ENCODE measurements at places on chromosomes 6 and 20. TPM values are rescaled to one million over a fixed set of nuclear protein-coding genes. Genes with fewer than 3 reads are reported as not detected.
A peak's percentile ranks its signal among the peaks of the same experiment; 100 is the strongest.

DNA sequence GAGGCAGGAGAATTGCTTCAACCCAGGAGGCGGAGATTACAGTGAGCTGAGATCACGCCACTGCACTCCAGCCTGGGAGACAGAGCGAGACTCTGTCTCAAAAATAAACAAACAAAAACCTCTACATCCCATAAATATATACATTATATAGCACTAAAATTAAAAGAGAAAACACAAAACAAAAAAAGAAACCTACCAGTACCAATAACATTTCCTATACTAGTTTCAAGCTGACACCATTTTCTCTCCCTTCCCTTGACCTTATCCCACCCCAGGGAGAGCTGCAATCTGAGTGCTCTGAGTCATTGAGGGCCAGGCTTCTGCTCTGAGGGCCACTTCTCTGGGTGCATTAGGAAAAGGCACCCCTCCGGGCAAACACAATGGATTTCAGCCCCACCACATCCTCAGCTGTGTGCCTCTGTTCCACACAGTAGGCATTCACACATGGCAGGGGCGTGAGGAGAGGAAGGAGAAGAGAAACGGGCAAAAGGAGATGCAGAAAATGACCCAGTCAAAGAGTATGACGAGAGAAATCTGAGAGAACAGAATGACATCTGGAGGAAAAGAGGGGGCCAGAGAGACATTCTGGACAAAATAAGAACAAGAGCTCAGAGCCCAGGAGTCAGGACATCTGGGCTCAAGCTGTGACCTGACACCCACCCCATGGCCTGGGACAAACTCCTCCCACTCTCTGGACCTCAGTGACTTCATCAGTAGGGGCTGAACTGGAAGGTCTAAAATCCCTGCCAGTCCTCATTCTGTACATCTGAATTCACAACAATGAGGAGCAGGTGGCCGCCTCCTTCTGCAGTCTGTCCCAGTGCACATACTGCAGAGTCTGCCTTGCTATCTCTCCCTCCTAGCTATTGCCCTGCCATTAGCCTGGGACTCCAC, 18.2 kb downstream of the TRIM26 start:
- no peak overlapping the region for H3K4me3 ChIP-seq
- DNase-seq = no peak
- no peak overlapping the region for H3K27ac ChIP-seq

- H3K27me3 ChIP-seq = no peaks in the 10 kb centered on the region
- H3K27ac ChIP-seq = no peak overlapping the region
- H3K4me3 ChIP-seq = no peak overlapping the region
- no peaks in the 10 kb centered on the region for H3K36me3 ChIP-seq
- no peak for DNase-seq
- H3K4me1 ChIP-seq = no peaks in the 10 kb centered on the region
These were observed 31.3 kb upstream of the MRGBP start for GRCh38 chr20:62765021-62765420.

GRCh38 chr20:5569021-5569420, 181.2 kb upstream of the SHLD1 start:
- DNase-seq = peak; percentile 52
- no peaks in the 10 kb centered on the region for H3K27me3 ChIP-seq
- H3K4me3 ChIP-seq = no peak overlapping the region
- peaks cover 11% of the 10 kb centered on the region for H3K4me1 ChIP-seq

DNA sequence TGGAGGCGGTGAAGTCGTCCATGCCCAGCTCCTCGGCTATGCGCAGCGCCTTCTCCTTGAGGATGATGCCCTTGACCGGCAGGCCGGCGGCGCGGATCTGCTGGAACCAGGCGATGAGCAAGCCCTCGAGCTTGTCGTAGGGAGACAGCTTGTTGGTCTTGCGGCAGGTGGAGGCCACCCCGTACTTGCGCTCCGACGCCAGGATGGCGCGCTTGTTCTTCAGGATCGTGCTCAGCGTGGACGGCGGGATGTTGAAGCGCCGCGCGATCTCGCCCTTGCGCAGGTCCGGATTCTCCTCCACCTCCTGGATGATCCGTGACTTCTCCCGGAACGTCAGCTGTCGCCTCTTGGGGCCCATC, 435 bp downstream of the CENPB start:
- no peaks in the 10 kb centered on the region for H3K27me3 ChIP-seq
- DNase-seq = peak; percentile 64
- H3K4me1 ChIP-seq = peaks cover 23% of the 10 kb centered on the region
- H3K27ac ChIP-seq = peak overlapping the region; percentile 16

DNA sequence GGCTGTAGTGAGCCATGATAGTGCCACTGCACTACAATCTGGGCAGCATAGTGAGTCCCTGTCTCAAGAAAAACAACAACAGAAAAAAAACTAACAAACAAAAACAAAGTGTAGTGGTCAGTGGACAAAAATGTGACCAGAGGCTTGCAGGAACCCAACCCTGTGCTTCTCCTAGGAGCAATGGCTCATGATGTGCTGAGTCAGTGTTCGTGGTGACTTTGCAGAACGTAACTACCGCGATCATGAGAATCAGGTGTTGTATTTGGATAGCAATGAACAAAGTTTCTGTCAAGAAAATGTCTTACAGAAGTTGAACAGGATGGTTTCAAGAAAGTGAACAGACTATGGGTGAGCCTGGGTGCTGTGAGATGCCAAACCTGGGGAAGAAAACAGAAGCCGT, 18.5 kb upstream of the FOXC1 start:
- H3K4me1 ChIP-seq = peaks cover 4% of the 10 kb centered on the region
- H3K36me3 ChIP-seq = no peaks in the 10 kb centered on the region
- DNase-seq = no peak
- H3K27me3 ChIP-seq = peaks cover 13% of the 10 kb centered on the region
- no peak overlapping the region for H3K4me3 ChIP-seq
- H3K27ac ChIP-seq = no peak overlapping the region

GRCh38 chr6:139030228-139030963, 1.9 kb downstream of the ABRACL start:
- no peaks in the 10 kb centered on the region for H3K27me3 ChIP-seq
- no peak overlapping the region for H3K27ac ChIP-seq
- H3K4me3 ChIP-seq = peak overlapping the region; percentile 70
- H3K36me3 ChIP-seq = peaks cover 7% of the 10 kb centered on the region

DNA sequence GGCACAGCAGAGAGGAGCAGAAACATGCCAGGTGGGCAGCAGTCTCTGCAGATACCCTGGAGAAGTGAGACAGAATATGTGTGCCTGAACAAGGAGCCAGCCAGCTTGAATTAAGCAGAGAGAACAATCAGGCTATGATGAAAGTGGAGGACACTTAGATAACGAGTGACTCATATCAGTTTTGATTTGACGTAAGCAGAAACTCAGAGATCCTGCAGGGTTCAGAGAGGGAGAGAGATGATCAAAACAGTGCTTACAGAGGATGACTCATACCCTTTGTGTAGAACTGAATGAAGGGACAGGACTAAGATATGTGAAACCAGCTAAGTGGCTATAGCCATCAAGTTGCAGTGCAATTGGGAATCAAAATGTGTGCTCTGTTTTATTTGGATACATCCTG, 300.7 kb downstream of the TENT5A start:
- H3K36me3 ChIP-seq = no peaks in the 10 kb centered on the region
- no peaks in the 10 kb centered on the region for H3K27me3 ChIP-seq
- no peak overlapping the region for H3K27ac ChIP-seq
- DNase-seq = no peak

DNA sequence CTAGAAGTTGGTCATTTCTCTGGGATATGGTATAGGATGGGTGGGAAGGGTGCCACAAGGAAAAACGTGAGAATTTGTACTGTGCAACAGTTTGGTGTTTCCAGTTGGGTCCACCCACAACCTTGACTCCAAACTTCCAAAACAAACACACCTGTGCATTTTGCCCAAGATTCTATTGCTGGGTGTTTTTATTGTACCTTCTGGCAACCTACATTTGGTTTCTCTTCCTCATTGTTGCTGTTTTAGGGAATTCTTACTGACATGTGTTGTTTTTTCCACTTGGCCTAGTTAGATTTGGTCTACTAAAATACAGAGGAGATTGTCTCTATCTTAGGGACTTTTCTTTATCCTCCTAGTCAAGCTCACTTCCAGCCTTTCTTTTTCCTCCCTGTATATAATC, 16.7 kb downstream of the TULP4 start:
- no peak for DNase-seq
- H3K27me3 ChIP-seq = no peaks in the 10 kb centered on the region
- H3K36me3 ChIP-seq = no peaks in the 10 kb centered on the region
- no peaks in the 10 kb centered on the region for H3K4me1 ChIP-seq

- H3K36me3 ChIP-seq = peaks cover 17% of the 10 kb centered on the region
- H3K27ac ChIP-seq = no peak overlapping the region
- peaks cover 24% of the 10 kb centered on the region for H3K4me1 ChIP-seq
- DNase-seq = peak; percentile 77
These were observed 14.7 kb downstream of the UCKL1 start for GRCh38 chr20:63941282-63942081.

GRCh38 chr6:56156643-56157042, 90.7 kb downstream of the COL21A1 start:
- H3K4me1 ChIP-seq = no peaks in the 10 kb centered on the region
- H3K36me3 ChIP-seq = no peaks in the 10 kb centered on the region
- no peak for DNase-seq
- H3K4me3 ChIP-seq = no peak overlapping the region

GRCh38 chr6:97207383-97207782, 75.6 kb downstream of the MMS22L start:
- H3K4me1 ChIP-seq = no peaks in the 10 kb centered on the region
- no peaks in the 10 kb centered on the region for H3K36me3 ChIP-seq
- no peaks in the 10 kb centered on the region for H3K27me3 ChIP-seq
- no peak overlapping the region for H3K27ac ChIP-seq
- no peak for DNase-seq
- H3K4me3 ChIP-seq = no peak overlapping the region

- no peak overlapping the region for H3K27ac ChIP-seq
- no peaks in the 10 kb centered on the region for H3K4me1 ChIP-seq
- no peaks in the 10 kb centered on the region for H3K27me3 ChIP-seq
- no peak overlapping the region for H3K4me3 ChIP-seq
- H3K36me3 ChIP-seq = peaks cover 12% of the 10 kb centered on the region
- DNase-seq = no peak
These were observed 72.6 kb downstream of the REV3L start for GRCh38 chr6:111410371-111410770.

DNA sequence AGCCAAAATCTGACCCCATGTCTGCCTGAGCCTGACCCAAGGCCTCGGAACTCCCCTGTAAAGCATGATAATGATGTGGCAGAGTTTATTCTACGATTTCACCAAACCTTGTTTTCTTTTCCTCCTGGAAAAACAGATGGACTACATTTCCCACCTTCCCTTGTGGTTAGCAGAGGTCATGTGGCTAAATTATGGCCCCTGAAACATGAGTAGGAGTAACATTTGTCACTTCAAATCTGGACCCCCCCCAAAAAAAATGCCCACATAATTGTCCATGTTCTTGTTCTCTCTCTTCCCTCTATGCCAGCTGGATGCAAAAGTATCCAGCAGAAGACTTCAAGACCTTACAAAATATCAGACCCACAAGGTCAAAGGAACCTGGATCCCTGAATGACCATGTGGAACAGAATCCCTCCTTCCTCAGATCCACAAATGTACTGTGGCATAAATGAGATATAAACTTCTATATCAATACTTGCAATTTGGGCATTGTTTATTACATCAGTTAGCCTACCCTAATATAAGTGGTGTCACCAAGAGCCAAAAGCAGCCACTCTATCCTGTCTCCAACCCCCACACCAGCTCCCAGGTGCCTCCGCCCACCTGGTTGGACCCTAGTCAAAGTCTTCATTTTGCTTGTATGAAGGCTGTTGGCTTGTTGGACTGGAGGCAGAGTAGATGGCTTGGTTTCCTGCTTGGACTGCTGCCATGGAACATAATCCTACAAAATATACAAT, 1.4 kb downstream of the C20orf96 start:
- no peak overlapping the region for H3K27ac ChIP-seq
- no peaks in the 10 kb centered on the region for H3K36me3 ChIP-seq
- H3K4me3 ChIP-seq = no peak overlapping the region
- peaks cover 24% of the 10 kb centered on the region for H3K4me1 ChIP-seq
- no peak for DNase-seq

DNA sequence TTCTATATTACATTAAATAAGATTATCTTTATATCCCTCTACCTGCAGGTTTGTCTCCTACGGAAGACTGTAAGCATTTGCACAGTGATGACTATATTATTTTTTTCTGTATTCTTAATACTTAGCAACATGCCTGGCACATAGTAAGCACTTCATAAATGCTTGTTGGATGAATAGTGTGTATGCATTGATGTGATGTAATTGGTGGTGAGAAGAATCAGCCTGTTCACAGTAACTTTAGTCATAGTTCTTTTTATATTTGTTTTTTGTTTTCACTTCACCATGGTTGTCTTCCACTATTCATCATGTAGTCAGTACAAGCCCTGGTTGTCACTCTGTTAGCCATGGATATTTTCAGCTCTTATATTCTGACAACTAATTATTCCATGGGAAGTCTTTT, 184.0 kb upstream of the FLRT3 start:
- H3K27ac ChIP-seq = no peak overlapping the region
- H3K4me3 ChIP-seq = no peak overlapping the region

DNA sequence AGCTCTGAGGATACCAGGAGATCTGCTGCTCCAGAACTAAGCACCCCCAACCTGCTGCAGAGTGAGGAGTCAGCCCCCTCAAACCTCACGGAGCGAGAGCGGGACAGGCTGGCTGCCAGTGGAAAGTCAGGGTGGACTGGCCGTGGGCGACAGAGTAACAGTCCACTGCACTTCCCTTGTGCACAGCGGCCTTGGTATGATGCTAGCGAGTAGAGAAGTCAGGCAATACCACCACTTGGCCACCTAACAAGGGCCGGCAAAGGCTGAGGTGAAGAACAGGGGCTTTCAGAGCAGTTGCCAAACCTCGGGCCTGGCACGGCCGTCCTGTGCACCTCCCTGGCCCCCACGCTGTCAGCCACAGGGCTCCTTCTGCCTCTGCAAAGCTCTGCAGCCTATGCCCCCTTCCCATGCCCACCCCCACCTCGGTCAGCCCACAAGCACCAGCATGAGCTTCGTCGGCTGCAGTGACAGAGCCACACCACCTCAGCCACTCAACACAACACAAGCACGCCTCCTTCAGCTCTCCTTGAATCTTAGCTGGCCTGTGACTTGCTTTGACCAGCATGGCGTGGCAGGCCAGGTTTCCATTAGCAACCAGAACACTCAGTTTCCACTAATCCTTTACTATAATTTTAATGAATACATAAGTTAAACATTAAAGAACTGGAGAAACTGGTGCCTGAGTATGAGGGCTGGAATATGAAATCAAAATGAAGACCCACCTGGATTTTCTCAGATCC, 127.6 kb upstream of the SNX9 start:
- no peak for DNase-seq
- no peak overlapping the region for H3K4me3 ChIP-seq
- H3K36me3 ChIP-seq = no peaks in the 10 kb centered on the region
- no peaks in the 10 kb centered on the region for H3K27me3 ChIP-seq
- no peaks in the 10 kb centered on the region for H3K4me1 ChIP-seq
- H3K27ac ChIP-seq = no peak overlapping the region

Gene TBX18
- total RNA-seq = not detected

Gene DPPA5
- total RNA-seq = not detected

Gene SRMS
- not detected for total RNA-seq

Gene PSORS1C2
- total RNA-seq = not detected

Gene ERVFRD-1
- total RNA-seq = not detected

Gene SCRT2
- not detected for total RNA-seq

Gene FAM217A
- total RNA-seq = not detected

Gene HLA-DOB
- total RNA-seq = 0.77 TPM

Gene TXLNB
- 0.47 TPM for total RNA-seq
